ENCODE measurements at places on chromosomes 12 and 14.
A peak's percentile ranks its signal among the peaks of the same experiment; 100 is the strongest.

DNA sequence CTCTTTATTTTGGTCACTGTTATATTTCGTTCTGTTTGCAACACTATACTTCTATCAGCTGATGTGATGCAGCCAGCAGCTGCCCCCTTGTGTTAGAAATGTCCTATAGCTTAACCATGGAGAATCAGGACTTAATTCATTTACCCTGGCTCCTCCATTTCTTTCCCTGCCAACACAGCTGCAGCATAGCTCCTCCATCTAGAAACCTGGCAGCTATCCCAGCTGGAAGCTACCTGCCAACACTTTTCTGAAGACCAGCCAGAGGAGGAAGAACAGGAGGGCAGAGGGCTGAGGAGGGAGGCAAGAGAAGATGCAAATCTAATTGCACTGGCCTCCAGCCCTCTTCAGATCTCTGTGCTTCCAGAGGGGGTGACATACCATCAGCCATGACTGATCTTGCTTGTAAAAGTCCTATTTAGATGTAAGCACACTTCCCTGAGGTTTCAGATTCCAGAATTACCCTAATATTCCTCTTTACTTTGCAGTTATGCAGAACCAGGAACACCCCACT, 156.8 kb upstream of the TMEM260 start:
- peak; percentile 9 for DNase-seq

DNA sequence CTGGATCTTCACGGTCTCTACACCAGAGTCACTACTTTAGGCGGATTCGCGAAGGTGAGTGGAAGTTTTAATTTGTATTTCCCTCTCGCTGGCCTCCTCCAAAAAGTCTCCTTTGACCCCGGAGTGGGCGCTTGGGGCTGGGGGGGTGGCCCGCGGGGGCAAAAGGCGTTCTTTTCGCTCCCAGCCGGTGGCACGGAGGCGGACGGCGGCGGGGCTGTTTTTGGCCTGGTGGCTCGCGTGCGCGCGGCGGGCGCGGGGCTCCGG, 510 bp downstream of the ARID2 start:
- DNase-seq, result no peak

- DNase-seq, result no peak
These were observed 65.0 kb downstream of the PITPNM2 start for GRCh38 chr12:123085730-123086487.

GRCh38 chr14:42909659-42910058, 1303.0 kb downstream of the LRFN5 start:
- DNase-seq, result no peak

DNA sequence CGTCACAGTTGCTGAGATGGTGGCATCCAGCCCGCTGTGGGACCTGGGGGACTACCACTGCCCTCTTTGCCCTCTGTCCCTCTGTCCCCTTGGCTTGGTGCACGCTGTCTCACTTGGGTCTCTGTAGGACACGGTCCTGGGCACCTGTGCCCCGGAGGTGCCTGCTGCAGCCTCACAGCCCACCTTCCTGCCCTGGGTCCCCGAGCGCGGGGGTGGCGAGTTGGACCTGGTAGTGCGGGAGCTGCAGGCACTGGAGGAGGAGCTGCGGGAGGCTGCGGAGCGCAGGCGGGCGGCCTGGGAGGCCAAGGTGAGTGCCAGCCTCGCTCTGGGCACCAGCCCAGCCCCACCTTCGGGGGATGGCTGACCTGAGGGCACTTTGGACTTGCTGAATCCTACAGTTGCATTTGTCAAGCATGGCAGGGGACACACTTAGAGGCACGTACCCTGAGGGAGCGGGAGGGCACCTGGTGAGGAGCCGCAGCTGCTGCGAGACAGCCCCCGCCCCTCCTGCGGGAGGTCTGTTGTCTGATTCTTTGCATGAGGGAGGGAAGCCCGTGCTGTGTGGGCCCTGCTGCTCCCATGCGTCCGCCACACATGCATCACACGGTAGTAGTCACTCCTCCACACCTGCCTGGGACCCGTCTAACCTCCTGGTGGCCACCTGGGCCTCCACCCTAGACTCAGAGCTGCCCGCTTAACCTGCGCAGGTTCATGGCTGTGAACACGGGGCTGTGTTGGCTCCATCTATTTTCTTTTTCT, 6.8 kb downstream of the TEDC1 start:
- DNase-seq, result no peak

DNA sequence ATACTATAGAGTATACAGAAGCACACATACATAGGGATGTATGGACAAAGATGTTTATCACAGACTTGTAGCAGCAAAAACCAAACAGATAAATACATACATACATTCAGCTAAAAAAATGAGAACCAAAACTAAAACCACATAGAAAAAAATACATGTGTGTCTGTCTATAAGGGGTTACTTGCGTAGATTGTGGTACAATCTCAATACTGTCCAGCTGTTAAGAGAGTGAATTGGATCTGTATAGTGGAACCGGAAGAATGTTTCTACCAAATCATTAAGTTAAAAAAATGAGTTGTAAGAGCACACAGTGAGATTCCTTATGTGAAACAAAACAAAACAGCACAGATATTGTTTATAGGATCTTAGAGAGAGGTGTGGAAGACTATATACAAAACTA, 44.2 kb upstream of the DCD start:
- DNase-seq, result no peak

DNA sequence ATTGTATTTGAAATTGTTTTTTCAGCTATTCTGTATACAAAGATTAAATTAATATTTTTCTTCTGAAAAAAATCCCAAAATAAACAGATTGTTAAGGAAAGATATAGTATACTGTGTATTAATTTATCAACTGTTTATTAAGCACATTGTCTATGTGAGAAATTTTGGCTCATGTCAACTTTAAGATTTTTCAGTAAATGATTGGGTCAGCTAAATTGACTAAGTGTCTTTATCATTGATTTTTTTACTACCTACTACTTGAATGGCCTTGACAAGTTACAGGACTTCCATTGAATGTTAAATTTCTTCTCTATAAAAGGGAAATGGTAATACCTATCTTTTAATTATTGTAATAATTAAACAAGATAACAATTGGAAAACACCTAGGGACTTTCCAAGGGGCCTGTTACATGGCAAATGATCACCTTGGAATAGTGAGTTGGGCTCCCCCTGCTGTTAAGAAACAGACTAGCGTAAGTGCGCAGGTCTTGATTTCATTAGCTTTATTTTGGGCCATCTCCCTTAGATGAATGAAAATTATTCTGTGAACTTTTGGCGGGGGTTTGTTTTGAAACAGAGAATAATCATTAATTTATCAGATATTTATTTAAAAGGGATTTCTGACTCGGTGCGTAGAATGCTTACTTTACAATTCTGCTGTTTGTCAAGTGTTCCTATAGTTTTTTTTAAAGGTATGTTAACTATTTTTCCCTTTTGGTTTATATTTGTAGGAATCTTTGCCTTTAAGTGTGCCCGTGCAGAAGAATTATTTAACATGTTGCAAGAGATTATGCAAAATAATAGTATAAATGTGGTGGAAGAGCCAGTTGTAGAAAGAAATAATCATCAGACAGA, 14.5 kb upstream of the CCT2 start:
- DNase-seq, result peak; percentile 74

GRCh38 chr14:57085801-57086200, 182.9 kb downstream of the EXOC5 start:
- no peak for DNase-seq
